ENCODE measurements at places on chromosomes 11 and 22.
A peak's percentile ranks its signal among the peaks of the same experiment; 100 is the strongest.

DNA sequence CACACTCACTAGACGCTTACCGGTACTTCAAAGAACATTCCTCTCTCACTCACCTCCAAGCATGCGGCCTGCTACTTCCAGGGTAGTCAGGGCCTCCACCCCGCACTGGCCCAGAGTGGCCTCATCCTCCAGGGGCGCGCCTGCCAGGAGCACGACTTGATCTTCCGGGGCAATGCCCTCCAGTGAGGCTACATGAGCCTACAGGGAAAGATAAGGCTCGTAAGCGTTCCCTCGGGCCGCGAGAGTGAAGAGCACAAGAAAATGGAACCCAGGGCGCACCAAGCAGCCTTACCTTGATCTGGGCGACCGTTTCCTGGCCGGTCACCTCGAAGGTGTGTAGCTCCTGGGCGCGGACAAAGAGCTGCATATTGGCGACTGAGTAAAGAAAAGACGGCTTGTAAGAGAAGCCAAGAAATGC lies 478 bp downstream of the FAU start:
- no peak for DNase-seq

DNA sequence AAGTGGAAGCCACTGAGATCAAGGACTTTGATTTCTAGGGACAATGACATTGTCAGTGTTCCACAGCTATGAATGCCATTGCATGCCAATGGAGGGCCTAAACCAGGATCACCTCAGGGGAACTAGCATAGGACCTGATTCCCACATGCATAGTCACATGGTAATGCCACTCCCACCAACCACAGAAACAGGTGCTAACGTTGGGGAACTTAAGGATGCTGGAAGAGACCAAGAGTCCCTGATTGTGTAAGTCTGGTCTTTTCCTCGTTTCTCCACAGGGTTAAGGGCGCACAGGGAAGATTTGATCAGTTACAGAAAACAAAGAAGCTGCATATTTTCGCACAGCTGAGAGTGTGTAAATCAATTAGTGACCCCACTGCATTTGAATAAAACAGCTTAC lies 59.4 kb upstream of the CD44 start:
- no peak for DNase-seq

DNA sequence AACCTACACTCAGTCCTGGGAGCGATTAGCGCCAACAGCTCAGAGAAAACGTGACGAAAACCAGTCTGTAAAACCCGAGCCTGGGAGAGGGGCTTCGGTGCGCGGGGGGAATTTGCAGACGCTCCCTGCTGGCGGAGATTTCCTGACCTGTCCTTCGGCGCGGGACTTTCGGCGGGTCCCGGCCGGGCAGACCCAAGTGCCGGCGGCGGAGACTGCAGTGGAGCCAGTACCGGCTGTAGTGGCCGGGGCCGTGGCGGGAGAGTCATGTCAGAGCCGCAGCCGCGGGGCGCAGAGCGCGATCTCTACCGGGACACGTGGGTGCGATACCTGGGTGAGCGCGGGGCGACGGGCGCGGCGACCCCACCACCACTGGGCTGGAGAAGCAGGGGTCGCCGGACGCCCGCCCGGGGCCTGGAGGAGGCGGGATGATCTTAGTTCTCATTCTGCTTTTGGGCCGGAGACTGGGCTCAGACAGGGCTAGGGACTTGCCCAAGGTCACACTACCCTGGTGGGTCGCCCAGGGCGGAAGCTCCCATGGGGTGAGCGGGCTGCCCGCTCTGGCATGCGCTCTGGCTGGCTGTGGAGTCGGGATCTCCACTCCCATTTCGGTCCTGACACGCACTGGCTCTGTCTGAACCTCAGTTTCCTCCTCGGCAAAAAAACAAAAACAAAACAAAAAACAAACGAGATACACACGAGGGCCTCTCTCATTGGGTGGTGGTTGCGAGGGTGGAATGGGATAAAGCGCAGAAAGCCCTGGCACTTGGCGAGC lies at the start of gene MTFP1:
TSS of gene MTFP1 (plus strand) at position 153 of the 772 bp plus-strand sequence. CDS start at position 265, 112 bp downstream.
- peak; percentile 52 for DNase-seq

GRCh38 chr11:104339380-104339831 lies 175.5 kb upstream of the PDGFD start:
- DNase-seq = no peak

DNA sequence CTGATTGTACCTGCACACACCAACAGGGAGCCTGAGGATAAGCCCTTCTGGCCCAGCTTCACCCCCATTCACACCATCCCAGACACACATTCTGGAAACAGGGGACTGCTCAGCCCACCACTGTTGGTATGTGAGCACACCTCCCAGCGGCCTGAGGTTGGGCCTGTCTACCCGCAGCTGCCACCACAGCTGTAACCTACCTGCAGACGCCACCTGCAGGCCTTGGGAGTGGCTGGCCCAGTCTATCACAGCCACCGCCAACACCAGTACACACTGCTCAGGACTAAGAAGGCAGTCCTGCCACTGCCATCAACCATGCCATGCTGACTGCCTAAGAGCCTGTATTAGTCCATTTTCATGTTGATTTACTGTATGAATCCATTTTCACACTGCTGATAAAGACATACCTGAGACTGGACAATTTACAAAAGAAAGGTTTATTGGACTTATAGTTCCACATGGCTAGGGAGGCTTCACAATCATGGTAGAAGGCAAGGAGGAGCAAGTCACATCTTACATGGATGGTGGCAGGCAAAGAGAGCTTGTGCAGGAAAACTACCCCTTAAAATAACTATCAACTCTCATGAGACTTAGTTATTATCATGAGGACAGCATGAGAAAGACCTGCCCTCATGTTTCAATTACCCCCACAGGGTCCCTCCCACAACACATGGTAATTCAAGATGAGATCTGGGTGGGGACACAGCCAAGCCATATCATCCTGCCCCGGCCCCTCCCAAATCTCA lies 30.6 kb downstream of the RSF1 start:
- no peak for DNase-seq

DNA sequence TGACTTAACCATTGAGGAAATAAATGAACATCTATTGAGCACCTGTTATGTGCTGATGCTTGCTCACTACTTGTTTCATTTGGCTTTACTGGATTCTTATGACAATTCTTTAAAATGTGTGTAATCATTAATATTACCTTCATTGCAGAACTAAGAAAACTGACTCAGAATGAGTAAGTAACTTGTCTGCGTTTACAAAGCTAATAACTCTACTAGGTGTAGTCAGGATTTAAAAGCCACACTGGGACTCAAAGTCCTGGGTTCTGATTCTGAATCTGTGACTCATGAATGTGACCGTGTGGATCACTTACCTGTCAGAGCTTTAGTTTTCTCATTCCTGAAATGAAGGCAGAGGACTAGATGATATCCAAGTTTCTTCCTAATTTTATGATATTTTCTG lies 23.4 kb upstream of the KIRREL3 start:
- DNase-seq = no peak

DNA sequence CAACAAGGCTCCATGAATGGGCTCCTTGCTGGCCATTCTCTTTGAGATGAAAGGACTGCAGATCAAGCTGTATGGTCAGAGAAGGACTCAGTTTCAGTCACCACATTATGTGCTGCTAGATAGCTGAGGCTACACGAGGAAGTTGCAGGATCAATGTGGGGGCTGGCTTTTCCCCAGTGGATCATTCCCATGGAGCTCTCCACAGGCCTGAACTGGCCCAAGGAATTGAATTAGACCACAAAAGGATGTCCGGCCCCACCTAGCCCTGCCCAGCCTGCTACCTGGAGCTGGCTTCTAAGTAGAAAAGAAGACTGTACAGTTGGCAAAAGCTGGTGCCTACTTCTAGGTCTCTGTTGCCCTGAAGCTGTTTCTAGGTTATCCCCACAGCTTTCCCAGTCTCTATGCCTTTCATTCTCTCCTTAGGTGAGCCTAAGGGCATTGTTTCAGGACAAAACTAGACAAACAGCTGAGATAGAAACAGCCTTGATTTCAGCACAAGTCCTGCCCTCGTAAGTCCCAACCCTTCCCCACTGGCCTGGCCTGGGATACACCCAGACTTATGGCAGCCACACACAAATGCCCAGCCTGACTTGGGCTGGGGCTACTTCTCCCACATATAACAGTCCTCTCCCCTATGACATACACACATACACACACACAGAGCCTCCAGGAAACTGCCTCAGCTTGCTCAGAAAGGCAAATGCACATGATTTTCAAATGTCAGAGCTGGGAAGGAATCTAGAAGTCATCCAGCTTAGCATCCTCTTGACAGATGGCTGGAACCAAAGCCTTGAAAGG lies 129.1 kb upstream of the NCAM1 start:
- DNase-seq = no peak

DNA sequence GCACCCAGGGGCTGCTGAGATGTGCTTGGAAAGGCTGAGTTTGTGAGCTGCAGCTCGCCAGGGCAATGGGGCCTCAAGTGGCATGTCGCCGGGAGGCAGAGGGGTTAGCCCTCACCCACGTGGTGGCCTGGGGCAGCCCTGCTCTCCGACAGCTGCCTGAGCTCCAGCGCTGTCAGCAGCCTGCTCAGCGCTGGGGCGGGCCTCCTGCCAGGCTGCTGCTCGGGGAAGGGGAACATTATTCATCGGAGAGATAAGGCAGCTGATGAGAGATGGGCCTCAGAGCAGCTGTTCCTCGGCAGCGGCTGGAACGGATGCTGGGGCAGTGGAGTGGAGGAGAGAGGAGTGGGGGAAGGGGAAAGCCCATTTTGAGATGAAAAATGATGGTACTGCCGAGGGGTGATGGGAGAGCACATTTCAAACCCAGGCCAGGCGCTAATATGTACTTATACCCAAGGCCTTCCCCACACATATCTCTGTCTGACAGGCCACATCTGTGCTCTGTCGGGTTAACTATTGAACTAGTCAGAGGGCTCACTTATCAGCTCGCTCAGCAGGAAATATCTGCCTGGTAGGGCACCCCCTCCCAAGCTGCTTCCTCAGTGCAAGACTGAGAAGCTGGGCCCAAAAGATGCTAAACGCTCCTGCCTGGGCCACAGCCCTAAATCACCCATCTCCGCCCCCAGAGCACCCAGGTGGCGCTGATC lies 79.5 kb downstream of the TIMP3 start:
- peak; percentile 84 for DNase-seq

Data from NCI-H1092 treated with DMSO at 0.1 percent for 48 hours (cell line).